ENCODE measurements at places on chromosomes 13 and 19.

DNA sequence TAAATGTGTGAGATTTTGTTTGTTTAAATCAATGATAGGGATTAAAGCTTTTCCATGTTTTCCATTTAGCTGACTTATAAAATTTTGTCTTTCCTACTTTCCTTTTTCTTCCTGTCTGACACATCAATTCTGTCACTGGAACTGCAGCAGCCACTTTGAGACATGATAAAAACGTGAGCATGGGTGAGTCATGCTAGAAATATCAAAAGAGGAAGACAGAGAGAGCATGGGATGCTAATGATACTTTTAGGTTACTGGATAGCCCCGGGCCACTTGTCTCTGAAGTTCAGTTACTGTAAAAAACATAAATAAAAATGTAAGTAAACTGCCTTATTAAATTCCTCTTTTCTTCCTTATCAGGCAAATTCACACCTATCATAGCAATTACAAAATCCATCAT lies 1332.0 kb upstream of the PCDH20 start:
- DNase-seq: no peak

DNA sequence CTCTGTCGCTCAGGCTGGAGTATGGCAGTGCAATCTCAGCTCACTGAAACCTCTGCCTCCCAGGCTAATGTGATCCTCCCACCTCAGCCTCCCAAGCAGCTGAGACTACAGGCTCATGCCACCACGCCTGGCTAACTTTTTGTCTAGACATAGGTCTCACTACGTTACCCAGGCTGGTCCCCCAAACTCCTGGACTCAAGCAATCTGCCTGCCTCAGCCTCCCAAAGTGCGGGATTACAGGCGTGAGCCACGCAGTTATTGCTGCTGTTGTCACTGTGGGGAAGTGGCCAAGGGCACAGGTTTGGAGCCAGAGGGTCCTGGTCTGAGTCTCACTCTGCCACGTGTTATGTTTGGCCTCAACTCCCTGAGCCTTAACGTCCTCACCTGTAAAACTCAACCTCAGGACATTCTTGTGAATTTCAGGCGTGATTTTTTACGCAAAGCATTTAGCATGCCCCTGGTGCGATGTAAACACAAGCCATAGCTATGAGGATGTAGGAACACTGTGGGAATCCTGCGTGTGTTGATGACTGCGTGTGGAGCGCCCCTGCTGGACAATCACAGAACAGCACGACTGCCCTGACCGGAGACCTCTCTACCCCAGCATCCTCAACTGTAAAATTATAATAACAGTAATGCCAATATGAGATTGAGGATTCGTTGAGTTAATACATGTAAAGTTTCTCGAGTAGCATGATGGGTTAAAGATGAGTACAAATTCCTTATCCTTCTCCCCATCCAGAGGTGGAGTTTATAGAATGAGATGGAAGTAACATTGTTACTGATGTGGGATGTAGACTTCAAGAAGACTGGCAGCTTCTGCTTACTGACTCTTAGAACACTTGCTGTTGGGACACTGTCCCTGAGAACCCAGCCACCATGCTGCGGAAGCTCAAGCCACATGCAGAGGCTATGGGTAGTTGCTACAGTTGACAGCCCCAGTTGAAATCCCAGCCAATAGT lies 41.8 kb upstream of the PNMA8B start:
- DNase-seq: no peak

DNA sequence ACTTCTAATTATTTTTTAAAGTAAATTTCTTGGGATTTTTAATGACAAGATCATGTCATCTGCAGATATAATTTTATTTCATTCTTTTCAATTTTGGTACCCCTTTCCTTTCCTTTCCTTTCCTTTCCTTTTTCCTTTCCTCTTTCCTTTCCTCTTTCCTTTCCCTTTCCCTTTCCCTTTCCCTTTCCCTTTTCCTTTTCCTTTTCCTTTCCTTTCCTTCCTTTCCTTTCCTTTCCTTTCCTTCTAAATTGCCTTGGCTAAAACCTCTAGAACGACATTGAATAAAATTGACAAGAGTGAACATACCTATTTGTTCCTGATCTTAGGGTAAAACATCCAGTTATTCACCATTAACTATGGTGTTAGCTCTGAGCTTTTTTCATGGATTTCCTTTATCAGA lies 334.1 kb downstream of the NDFIP2 start:
- DNase-seq: no peak

GRCh38 chr19:10368101-10368803 lies 12.1 kb downstream of the TYK2 start:
- no peak for DNase-seq

- DNase-seq: no peak
These were observed 174.5 kb downstream of the URI1 start for GRCh38 chr19:30116530-30116929.

- no peak for DNase-seq
These were observed 2280.4 kb upstream of the PCDH20 start for GRCh38 chr13:63696055-63696454.
